ENCODE measurements at places on chromosomes 2 and 18.

GRCh38 chr18:24023185-24023814 is 8.7 kb downstream of the TTC39C start:
- no peak for DNase-seq

- DNase-seq, result no peak
Observed at GRCh38 chr2:221390878-221391277, 181.2 kb downstream of the EPHA4 start.

DNA sequence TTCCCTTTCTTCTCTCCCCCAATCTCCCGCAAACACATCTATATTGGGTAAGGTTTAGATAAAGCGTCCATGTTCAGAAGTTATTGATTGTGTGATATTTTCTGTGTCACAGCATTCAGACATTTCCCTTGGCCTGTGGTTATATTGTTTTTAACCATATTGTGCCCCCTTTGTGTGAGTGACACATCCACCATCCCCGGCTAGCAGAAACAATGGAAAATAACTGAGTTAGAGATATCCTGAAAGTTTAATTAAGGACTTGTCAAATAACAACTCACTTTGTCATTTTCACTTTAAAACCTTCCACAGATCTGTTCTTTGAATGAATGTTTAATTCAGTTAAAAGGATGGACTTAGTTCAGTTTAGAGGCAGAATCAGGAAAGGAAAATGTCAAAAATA is 151.0 kb downstream of the KCNJ3 start:
- DNase-seq, result no peak

GRCh38 chr2:241812730-241813643 is 4.0 kb downstream of the NEU4 start:
- DNase-seq, result no peak

DNA sequence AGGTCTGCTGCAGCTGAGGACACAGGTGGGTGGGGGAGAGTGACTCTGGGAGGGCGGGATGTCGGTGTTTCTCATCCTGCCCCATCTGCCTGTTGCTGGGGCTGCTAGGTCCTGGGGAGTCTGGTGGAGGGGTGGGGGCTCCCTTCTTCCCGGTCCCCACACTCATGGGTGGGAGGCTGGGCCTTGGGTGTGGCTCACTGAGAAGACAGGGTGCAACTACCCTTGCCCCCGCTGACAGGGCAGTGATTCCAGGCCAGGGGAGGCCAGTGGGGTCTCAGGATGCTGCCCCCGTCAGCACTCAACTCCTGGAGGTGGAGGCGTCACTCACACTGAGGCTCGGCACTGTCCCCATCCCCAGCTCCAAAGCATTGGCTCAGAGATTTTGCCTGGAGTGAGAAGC is 7.7 kb upstream of the NFATC1 start:
- no peak for DNase-seq

DNA sequence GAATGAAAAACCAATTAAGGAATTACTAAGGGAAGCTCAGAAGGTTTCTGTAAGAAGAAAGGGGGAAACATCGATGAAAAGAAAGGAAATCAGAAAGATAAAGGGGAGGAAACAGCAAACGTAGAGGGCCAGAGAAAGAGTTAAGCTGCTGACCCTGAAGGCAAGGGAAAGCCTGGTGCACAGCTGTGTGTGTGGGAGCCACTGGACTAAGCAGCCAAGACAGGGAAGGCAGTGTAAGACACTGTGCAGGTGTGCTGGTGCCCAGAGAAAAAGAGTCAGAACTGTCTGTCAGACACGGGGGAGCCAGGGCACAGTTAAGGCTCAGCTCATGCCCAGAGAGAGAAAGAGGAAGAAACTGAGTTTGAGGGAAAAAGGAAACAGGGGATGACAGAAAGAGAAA is 104.0 kb downstream of the HIBCH start:
- DNase-seq, result no peak
